Activated CD4-positive, alpha-beta T cell treated with anti-CD3 and anti-CD28 coated beads for 1 hour (primary cell): ENCODE measurements at places on chromosomes 2 and 18.

DNA sequence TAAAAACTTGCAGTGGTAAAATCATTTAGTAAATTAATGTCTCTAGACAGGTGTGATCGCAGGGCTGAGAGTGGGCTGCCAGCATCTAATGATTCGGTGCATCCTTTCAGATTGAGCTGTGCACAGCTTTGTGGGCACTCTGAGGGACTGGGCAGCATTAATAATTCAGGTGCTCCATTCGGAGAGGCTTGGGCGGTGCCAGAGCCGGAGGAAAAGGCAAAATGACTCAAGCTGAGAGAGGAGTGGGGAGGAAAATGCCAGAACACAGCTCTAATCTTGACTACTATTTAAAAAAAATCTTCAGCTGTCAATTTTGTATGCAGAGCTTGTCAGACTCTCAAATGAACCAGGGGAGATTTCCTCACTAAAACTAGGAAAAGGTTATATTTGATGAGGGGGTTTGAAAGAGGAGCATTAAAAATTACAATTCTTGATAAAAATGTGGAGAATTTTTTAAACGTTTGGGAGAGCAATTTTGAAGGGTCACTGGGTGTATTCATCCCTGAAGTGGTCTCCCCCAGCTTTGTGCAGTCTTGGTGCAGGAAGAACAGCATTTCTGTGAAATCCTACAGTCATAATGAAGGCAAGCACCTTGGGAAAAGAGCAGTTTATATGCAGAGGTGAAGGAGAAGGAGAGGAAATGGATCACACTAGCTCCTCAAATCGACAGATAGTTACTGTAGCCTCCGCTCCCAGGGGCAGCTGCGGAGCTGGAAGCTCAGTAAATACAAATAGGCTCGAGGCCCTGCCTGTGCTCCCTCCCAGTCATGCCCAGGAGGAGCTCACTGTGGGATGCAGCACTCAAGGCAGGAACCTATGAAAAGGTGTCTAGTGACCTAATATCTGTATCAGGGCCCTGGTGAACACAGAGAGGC, 535.4 kb upstream of the RAB6C start:
- DNase-seq = no peak

DNA sequence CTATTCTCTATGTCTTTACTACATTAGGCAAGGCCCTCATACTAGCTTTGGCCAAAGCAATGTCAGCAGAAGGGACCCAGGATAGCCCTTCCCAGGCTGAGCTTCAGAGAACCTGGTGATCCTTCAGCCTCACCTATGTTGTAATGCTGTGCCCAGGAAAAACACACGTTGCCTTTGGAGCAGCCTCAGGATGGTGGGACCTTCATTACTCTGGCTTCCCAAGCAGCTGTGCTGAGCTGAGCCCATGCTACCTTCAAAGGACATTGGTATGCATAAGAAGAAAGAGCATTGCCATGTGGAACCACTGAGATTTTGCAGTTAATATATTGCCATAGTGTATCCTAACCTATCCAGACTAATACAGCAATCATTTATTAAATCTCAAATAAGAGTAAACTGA, 756.4 kb upstream of the ID2 start:
- DNase-seq = no peak

DNA sequence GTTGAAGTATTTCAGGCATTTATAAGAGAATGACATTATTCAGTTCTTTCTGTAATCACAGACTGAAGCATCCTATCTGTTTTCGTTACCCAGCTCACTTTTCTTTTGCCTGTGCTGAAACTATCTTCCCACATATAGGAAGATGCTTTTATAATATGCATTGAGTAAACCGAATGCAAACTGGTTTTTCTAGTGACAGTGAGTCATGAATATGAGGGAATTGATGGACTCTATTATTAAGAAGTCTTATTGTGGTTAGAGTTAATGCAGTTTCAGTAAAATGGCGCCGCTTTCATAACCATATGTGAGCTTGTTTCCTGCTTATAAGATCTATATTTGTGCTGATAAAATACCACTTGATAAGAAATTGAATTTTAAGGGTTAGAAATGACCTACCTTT, 59.2 kb downstream of the ACVR2A start:
- no peak for DNase-seq

GRCh38 chr2:133475610-133476009, 92.7 kb downstream of the NCKAP5 start:
- no peak for DNase-seq

- no peak for DNase-seq
Measured at GRCh38 chr2:169358016-169358415, 4.3 kb downstream of the LRP2 start.

GRCh38 chr18:9177031-9177430, 40.5 kb downstream of the ANKRD12 start:
- DNase-seq = no peak

DNA sequence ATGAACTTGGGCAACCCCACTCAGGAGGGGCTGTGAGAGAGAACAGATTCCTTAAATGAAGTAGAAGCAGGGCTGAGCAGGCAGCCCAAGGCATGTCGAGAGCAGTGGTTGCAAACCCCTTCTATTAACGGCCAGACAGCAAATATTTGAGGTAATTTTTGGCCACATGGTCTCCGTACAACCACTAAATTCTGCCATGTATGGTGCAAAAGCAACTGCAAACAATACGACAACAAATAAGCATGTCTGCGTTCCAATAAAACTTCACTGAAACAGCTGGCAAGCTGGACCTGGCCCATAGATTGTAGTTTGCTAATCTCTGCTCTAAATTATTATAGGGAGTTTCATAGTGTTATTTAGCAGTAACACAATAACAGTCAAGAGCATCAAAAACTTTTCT, 217.0 kb upstream of the ZNF521 start:
- DNase-seq = no peak

- DNase-seq = no peak
Measured at GRCh38 chr2:219510512-219511135, 3.7 kb upstream of the ASIC4 start.

GRCh38 chr2:189024901-189025618, 50.9 kb downstream of the COL3A1 start:
- no peak for DNase-seq

GRCh38 chr2:158004126-158004764, 97.4 kb upstream of the UPP2 start:
- no peak for DNase-seq

DNA sequence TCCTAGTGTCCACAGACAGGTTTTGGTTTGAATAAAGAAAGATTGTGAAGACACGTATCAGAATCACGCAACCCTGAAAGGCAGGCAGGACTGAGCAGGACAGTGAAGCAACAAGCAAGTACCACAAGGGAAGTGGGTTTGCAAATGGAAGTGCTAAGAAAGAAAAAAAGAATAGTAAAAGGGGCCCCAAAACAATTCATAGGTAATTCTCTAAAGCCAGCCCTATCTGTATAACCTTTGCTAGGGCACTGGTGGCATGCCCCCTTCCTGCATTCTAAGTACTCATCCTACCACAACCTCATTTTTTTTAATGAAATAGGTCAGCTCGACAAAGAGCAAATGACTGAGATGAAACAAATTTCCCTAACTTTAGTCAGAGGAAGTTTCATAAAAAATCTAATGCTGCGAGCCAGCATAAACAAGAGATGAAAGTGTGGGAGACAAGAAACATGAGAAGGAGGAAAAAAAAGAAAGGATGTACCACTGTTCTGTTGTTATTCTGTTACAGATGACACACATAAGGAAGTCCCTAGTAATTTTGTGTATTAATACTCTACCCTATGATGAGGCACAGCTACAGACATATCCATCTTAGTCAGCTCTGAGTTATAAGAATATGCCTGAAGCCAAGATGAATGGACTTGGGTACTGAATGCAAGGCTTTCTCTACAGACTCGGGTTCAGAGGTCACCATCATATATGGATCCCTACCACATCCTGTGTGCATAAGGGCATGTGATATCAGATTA, 32.2 kb downstream of the IKZF2 start:
- DNase-seq = no peak

DNA sequence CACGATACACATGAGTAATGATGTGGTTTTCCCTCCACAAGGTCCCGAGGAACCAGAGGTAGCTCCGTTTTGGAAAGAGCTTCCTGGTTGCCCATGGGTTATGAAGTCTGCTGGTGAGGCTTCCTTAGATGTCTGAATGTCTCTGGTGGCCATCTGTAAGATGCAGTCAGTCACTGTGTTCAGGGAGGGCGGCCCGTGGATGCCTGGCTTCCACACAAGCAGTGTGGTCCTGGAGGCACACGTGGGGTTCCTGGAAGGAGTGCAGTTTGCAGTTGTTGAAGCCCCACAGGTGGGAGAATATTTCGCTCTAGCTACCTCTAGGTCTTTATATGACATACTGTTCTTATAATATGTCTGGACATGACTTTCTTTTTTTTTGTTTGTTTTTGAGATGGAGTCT, 209.0 kb downstream of the FAM210A start:
- no peak for DNase-seq

GRCh38 chr2:45987856-45988255, 309.4 kb upstream of the EPAS1 start:
- no peak for DNase-seq

DNA sequence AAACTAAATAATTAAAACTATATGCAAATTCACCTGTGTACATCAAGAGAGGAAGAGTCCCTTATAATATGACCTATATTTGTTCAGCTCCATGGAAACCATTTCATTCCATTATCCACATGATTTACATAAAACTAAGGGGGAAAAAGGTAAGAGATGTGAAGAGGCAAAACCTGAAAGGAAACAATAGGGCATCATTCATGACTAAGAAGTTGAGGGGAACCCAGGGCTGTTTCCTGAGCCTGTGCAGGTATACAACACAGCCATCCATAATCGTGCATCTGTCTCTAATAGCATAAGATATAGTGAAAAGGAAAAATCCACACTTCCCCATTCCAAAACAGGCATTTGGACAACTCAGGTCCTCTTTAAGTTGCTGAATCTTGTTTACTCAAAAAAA, 151.3 kb downstream of the NR4A2 start:
- DNase-seq = no peak

DNA sequence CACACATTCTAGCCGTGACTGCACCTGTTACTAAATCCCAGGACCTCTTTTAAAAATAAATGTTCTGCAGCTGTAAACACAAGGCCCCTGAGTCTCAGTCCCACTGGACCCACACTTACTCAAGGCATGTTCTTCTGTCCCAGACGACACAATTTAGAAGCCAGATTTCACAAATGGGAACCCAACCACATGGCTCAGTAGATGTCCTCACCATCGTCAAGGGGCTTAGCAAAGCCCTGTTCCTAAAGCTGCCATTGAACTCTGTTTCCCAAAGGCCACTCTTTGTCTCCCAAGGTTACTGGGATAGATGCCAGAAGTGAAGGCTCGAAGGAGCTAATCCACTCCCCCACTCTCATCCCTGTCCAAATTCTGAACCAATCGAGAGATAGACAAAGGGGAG, 301.0 kb downstream of the GALR1 start:
- DNase-seq = no peak

DNA sequence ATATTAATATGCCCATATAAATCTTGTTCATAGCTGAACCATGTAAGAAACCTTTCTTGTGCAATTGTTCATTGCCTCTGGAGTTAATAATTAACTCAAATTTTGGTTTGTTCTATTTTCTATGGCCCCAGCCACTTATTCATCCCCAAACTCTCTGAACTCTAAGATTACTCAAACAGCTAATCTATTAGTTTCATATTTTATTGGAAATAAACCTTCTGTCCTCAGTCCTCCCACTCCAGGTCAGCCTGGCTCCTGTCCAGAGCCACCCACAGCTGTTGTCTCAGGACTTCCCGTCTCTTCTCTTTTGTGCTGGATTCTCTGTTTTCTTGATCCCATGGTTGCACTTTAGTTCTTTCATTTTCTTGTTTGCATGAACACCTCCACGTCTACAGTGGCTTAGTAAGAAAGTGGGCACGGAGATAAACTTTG, 4.4 kb upstream of the RNF103 start:
- no peak for DNase-seq

DNA sequence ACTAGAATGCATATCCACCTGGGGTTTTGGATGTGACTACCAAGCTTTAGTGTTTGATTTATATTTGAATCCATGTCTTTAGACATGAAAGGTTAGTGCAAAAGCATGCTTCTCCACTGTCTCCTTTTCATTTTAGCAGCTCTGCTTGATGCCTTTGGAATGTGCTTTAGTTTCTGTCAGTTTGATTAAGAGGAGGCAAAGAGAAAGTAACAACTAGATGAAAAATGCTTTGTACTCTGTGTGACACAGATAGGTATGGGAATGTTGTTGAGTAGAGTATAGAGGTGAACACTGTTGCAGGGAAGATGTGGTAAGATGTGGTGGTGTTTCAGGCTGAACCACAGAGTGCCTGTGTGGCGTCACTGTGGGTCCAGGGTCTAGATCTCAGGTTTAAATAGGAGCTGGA, 19.8 kb downstream of the PIK3C3 start:
- no peak for DNase-seq

- no peak for DNase-seq
Measured at GRCh38 chr2:236676136-236676873, 106.7 kb downstream of the ACKR3 start.

DNA sequence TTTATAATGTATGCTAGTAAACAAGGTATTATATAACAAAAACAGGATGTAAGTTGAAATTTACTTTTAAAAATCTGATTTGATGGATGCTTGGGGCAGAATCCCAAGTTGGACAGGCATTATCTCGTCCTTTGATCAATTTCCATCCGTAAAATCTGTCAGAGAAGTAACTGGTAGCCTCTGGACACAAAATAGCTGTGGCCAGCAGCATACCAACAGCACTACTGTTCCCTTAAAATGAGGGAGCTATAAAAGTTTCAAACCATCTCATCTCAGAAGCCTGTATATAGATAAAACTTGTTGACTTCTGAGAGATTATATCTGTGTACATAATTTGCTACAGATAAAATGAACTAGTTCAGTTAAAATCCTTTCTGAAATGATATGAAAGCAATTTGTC, 14.7 kb upstream of the METAP1D start:
- DNase-seq = no peak

- no peak for DNase-seq
Measured at GRCh38 chr2:241619597-241620418, 17.1 kb downstream of the THAP4 start.
